ENCODE measurements at places on chromosomes 2 and 18.

- no peak for DNase-seq
Measured at GRCh38 chr2:159982842-159983785, 79.3 kb downstream of the PLA2R1 start.

GRCh38 chr2:136434251-136434715 is 316.3 kb upstream of the CXCR4 start:
- no peak for DNase-seq

GRCh38 chr18:44893045-44893706 is 212.5 kb downstream of the SETBP1 start:
- DNase-seq = peak; percentile 24

- DNase-seq = no peak
Measured at GRCh38 chr18:68937029-68937599, 139.2 kb downstream of the CCDC102B start.

- DNase-seq = no peak
Measured at GRCh38 chr2:232873909-232874641, 4.0 kb downstream of the SNORC start.

- no peak for DNase-seq
Measured at GRCh38 chr2:196247976-196248280, 76.5 kb upstream of the STK17B start.

DNA sequence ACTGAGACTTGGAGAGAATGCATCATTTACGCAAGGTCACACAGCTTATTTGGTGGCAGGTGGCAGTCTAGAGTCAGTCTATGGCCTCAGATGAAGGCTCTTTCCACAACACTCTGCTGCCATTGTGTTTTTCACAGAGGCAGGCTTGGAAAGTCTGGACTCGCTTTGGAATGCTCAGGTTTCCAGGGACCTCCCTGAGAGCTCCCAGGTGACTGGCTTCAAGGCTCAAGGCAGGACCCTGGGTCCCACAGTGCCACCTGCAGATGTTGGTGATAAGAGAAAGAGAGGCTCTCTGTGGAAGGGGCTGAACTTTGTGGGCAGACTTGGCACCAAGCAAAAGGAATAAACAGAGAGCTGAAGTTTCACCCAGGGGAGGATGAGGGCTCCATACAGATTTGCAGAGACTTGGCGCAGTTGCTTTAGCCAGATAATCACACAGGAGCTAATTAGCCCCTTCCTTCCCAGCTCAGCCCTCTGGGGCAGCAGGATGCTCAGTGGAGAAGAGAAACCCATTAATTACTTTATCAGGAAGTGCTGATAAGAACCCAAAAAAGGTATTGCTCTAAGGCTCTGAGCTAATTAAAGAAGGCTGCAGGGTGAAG is 103.5 kb downstream of the LBH start:
- no peak for DNase-seq

DNA sequence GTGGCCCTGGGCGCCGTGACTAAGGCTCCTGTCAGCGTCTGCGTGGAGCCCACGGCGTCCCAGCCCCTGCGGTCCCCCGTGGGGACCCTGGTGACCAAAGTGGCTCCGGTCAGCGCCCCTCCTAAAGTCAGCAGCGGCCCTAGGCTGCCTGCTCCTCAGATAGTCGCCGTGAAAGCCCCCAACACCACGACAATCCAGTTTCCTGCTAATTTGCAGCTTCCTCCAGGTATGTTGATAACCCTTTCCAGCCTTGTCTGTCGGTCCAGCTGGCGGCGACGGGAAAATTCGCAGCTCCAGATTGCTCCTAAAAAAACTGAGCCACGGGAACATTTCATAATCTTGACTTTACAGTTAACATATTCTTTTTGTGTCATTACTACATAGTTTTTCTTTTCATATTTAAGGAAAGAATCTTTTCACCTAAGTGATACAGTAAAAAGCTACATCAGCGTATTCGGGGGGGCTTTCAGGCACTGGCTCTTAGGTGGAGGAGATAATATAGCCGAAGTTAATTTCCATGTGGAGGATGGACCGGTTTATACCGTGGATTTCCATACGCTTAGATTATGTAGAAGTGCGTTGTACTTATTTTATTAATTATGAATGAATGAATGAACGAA is 916 bp downstream of the TAF4B start:
- no peak for DNase-seq

- DNase-seq = peak; percentile 89
Measured at GRCh38 chr2:12507295-12507694, 209.4 kb upstream of the TRIB2 start.

- no peak for DNase-seq
Measured at GRCh38 chr2:9380702-9381628, 42.4 kb downstream of the ITGB1BP1 start.

GRCh38 chr2:17107151-17107550 is 411.1 kb downstream of the RAD51AP2 start:
- DNase-seq = no peak

DNA sequence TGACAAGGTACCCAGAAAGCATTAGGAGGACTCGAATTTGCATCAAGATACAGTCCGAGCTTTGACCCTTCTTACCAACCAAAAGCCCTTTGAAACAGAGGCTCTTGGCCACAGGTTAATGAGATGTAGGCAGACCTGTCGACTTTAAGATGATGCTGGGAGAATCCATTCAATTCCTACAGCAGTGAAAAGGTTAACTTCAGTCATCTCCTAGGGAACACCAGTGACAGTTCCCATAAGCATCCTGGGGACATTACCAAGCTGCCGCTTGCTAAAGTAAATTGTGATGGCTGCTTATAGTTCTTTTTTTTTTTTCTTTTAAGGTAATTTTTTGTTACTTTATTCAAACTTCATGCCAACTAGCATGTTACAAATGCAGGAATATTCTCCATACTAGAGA is 379.3 kb downstream of the SOX11 start:
- DNase-seq = no peak

DNA sequence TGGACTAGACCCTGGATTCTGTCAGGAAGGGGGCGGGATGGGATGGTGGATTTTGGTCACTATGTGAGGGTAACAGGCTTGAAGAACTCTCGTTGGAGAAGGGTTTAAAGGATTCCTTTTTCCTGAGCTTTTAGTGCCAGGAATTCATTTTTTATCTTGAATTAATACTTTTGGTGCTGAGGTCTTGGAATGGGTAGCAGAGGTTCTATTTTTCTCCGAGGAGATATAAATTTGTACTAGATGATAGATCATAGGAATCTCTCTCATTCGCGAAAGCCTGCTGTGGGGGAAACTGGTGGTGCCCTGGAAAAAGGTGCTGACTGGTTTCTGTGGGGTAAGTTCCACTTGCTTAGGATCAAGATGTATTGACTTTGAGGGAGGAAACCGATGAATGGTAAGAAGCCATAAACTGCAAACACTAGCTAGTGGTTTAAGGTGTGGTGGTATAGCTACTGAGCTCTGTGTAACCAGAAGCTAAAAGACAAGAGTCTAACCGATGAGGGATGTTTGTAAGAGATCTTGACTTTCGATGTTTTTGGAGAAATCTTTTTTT is 706 bp downstream of the AGPS start:
- peak; percentile 28 for DNase-seq

GRCh38 chr2:27809761-27810241 is 38.3 kb downstream of the MRPL33 start:
- DNase-seq = no peak

GRCh38 chr18:48913775-48914174 is 37.0 kb downstream of the SMAD7 start:
- DNase-seq = no peak

DNA sequence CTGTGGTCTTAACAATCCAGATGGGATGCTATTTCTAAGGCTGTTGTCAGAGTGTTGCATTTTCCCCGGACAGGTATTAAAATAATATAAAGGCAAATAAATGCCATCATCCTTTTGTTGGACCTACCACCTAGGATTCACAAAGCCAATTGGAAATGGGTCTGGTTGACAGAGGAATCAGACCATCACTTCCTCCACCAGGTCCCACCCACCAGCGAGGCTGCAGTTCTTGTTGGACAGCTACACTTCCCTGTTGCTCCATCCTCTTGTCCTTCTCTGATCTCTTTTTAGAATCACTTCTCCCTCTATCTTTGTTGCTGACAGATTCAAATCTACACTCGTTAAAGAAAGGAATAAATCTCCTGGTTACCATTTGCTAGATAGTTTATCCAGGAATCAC is 1.1 kb downstream of the TMEM169 start:
- no peak for DNase-seq

GRCh38 chr2:11863513-11864328 is 117.3 kb downstream of the LPIN1 start:
- DNase-seq = peak; percentile 75

DNA sequence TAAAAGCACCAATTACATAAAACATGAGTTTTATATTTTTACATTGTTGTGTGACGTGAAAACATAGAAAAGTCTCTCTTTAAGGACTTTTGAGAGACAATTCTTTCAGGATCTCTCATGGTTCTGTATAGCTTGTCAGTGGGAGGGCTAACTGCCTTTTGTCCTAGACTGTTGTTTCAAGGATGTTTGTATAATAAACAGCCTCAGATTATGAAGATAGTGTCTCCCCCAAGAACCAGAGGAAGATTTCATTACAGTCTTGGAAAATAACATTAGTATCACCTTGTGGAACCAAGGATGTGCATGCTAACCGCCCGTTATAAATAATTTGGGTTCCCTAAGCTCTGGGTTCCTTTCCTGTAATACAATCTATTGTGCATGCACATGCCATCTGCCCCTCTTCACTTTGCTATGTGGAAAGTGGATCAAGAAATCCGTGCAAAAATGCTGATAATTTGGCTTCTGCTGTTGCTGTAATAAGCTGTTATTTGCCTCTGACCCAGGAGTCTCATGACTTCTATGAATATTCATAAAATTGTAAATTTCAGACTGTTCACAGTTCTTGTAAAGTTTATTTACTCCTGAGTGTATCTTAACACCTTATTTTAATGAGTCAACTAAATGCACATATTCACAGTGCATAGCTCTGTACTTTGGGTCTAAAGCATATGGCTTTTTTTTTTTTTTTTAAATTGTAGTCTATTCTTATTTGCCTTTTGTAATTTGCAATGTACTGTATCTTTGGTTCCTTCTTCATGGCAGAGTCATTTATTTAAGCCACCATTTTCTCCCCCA is 265.5 kb downstream of the PTH2R start:
- no peak for DNase-seq

GRCh38 chr18:78893281-78894032 is 86.2 kb upstream of the SALL3 start:
- no peak for DNase-seq

- DNase-seq = no peak
Measured at GRCh38 chr2:1759611-1759930, 15.3 kb upstream of the PXDN start.

DNA sequence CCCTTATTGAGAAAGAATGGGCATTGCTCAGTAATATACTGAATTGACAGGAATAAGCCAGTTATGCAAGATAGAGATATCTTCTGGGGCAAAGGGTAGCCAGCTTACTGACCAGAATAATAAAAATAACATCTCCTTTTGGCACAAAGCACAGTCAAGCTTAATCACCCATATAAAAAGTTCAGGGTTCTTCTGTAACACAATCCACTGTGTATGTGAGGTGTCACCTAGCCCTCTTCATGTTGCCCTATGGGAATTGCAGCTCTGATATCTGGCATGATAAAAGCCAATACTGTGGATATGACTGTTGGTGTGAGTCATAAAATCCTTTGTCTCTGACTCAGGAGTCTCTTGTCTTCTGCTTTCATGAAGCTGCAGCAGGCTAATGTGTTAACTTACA is 90.8 kb downstream of the DSEL start:
- peak; percentile 46 for DNase-seq

DNA sequence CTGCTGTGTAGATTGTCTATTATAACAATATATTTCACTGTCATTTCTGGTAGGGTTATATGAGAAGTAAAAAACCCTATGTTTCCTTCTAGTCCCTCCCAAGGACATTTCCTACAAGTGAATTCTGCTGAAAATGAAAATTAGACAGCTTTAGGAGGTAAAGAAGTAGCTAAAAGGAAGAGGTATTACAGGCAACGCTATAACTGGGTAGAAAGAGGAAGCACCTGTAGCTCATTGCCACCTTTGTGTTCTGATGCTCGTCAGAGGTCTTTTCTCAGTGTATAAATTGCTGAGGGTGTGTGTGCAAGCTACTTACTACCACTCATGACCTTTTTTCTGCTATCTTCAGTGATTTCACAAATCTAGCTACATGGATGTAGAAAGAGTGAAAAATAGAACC is 1.4 kb downstream of the DNAJC10 start:
- no peak for DNase-seq

GRCh38 chr2:231450548-231450989 is 13.7 kb downstream of the NCL start:
- DNase-seq = no peak

- no peak for DNase-seq
Measured at GRCh38 chr2:12062053-12062395, 315.6 kb downstream of the LPIN1 start.

DNA sequence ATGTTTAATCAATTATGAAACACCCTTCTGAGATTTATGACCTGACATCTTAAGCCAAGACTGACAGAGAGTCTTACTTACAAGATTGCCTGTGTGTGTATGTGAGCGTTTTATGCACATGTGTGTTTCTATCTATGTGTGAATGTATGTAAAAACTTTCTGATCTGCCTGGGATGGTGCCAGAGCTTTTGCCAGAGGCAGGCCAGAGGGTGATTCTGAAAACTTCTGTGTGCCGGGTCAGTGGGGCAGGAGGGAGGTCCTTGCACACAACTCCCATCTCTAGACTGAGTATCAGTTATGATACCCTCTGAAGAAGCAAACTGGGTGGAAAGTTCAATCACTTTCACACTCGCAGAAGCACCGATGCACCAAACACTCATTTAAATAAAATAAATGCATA is 335.0 kb upstream of the NT5C1B start:
- DNase-seq = no peak

- DNase-seq = no peak
Measured at GRCh38 chr2:160541745-160542144, 48.1 kb upstream of the RBMS1 start.

GRCh38 chr18:4374564-4374963 is 80.5 kb downstream of the DLGAP1 start:
- no peak for DNase-seq

DNA sequence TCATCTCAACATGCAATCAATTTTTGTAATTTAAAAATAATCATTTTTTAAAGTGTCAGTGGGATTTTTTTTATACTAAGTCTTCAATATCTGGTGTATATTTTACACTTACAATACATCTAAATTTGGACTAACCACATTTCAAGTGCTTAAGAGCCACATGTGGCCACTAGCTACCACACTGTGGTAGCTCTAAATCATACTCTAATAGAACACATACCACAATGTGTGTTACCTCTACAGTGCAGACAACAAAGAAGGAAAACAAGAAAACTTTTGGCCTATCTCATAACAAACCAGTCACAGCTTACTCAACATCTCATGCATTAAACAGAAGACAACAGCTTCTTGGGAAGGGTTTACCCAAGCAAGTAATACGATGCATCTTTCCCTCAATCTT is 24.5 kb downstream of the PIAS2 start:
- DNase-seq = peak; percentile 1

Measured in activated CD4-positive, alpha-beta T cell treated with anti-CD3 and anti-CD28 coated beads, Interleukin-2, amount 50 U/mL, for 16 hours (primary cell).